ENCODE measurements at places on chromosomes 3 and 15.

- no peak for DNase-seq
These were observed 96.6 kb upstream of the FLNB start for GRCh38 chr3:57911593-57911992.

GRCh38 chr3:68211637-68212036 lies 557.2 kb upstream of the SUCLG2 start:
- DNase-seq = no peak

- DNase-seq = peak; percentile 89
These were observed 308.4 kb downstream of the RPLP1 start for GRCh38 chr15:69760890-69761568.

DNA sequence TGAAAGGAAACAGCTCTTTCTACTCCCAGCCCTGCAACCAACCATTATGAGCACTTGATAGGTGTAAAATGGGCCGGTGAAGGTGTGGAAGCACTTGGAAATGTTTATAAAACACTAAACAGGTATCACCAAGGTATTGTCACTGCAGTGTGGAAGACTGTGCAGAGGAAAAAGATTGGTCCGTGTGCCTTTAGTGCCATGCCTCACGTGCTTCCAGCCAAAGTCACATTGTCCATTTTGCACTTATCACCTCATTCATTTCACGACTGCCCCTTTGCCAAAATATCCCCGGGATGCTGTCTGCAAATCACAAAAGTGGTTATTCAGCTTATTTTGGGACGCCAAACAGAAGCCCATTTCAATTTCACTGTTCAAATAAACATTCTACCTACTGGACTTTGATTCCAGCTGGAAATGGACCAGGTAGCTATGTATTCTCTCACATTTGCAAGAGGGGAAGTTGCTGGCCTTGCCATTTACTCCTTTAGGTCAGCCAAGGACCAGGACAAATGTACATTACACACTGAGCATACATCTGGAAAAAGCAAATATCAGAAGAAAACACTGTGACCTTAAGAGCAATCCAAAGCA lies 58.4 kb downstream of the ARRDC4 start:
- no peak for DNase-seq

DNA sequence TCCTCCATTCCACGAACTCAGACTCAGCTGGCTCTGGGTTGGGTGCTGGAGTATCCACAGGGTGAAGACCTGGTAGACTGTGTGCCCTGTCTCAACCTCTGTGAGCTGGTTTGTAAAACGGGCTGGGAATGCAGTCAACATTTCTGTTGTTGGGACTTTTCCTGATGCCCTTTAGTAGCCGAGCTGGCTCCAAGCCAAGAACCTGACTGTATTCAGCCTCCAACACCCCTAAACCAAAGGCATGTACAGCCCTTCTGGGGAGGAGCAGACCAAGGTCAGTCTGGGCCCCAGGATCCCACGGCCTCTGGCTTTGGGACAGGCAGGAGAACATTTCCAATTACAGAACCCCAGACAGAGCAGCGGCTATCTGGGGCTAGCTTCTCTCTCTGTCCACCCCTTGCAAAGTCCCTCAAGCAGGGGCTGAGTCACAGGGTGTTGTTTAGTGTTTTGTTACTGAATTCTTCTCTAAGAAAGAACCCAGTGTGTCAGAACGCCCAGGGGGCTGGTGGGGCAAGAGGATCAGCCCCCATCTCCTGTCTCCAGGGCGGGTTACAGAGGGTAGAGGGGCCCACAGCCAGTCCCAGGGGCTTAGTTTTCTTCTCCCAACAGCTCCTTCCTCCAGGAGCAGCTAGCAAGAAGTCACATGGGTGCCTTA lies 56.8 kb upstream of the SLC6A6 start:
- no peak for DNase-seq

- DNase-seq = no peak
These were observed 12.9 kb downstream of the REC114 start for GRCh38 chr15:73455876-73456275.

All from CD4-positive, alpha-beta T cell treated with Interleukin-4 for 1 hour (primary cell).